Stimulated activated CD4-positive, alpha-beta T cell treated with anti-CD3 and anti-CD28 coated beads, Interleukin-12 subunit alpha, Interleukin-12 subunit beta, amount 100 ng/mL, for 48 hours (primary cell): ENCODE measurements at places on chromosomes 7 and 10.
A peak's percentile ranks its signal among the peaks of the same experiment; 100 is the strongest.

GRCh38 chr7:81399471-81399870 is 370.4 kb downstream of the HGF start:
- no peak for DNase-seq

- no peak for DNase-seq
These were observed 22.5 kb upstream of the EPHB6 start for GRCh38 chr7:142832417-142832816.

- no peak for DNase-seq
These were observed 622 bp downstream of the CPEB3 start for GRCh38 chr10:92290076-92290836.

GRCh38 chr7:84009782-84010181 is 184.8 kb downstream of the SEMA3A start:
- no peak for DNase-seq

- no peak for DNase-seq
These were observed 5.8 kb upstream of the LRRC4 start for GRCh38 chr7:128037081-128037480.

DNA sequence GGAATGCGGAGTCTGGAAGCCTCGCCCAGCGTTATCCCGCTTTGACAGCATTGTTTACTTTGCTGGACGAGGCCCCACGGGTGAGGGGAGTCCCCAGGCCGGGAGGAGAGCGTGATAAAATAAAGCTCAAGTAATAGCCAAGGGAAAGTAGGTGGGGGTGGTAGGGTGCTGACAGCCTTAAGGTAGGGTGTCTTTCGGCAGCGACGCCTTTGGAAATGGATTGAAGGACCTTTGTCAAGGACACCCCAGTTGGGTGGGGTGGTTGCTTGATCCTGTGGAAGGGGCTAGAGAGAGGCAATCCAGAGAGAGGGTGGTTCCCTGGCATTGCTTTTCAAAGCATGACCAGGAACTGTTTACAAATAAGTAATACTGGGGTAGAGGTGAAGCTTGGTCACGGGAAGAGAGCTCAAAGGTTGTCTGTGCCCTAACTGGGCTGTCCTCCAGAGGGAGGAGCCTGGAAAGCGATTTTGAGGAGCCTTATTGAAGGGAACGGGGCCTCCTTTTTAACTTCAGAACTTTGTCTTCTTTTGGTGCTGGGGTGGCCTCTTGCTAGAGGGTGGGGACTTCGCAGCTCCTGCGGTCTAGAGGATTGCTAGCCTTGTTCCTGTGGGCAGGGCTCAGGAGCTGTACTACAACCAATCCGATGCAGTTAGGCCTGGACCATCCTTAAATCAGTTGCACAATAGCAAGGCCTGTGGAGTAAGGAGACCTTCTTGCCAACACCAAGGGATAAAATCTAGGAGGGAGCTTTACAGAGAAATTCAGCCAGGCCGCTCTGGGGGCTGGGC is 1.3 kb downstream of the EIF4EBP2 start:
- DNase-seq = peak; percentile 6

- DNase-seq = no peak
These were observed 6.6 kb downstream of the MRPL43 start for GRCh38 chr10:100980711-100981110.

GRCh38 chr10:42630537-42631134 is 7.7 kb downstream of the ZNF33B start:
- DNase-seq = no peak

DNA sequence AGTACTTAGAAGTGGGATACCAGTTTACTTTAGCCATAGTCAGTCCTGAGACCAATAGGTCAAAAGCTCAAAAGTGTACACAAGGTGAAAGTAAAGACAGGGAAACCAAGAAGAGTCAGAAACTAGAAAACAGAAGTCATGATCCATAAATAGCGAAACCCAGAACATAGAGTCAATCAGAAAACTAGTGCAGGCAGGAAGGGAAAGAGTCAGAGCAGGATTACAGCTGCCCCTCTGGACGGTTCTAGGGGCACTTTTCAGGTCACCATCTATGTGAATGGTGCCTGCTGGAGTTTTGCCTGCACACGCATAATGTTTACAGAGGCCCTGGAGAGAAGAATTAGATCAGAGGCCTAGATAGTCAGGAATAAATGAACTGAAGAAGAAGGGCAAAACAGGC is 22.4 kb upstream of the DMTF1 start:
- no peak for DNase-seq

GRCh38 chr7:79531905-79532664 is 78.6 kb upstream of the MAGI2 start:
- DNase-seq = no peak

GRCh38 chr7:1103789-1104515 is 16.0 kb downstream of the GPER1 start:
- DNase-seq = no peak

DNA sequence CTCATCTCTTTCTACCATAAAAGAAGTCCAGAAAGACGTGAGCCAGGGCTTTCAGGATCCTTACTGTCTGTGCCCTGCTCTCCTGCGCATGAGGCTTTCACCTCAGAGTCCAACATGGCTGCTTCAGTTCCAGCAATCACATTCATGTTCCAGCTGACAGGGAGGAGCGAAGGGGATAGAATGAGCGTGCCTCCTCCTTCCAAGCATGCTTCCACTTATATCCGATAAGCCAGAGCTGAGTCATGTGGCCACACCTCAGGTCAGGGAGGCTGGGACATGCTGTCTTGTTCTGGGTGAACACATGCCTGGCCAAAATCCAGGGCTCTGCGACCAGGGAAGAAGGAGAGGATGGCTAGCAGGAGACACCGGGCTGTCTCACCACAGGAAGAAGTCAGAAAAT is 248.2 kb downstream of the SKAP2 start:
- DNase-seq = no peak

DNA sequence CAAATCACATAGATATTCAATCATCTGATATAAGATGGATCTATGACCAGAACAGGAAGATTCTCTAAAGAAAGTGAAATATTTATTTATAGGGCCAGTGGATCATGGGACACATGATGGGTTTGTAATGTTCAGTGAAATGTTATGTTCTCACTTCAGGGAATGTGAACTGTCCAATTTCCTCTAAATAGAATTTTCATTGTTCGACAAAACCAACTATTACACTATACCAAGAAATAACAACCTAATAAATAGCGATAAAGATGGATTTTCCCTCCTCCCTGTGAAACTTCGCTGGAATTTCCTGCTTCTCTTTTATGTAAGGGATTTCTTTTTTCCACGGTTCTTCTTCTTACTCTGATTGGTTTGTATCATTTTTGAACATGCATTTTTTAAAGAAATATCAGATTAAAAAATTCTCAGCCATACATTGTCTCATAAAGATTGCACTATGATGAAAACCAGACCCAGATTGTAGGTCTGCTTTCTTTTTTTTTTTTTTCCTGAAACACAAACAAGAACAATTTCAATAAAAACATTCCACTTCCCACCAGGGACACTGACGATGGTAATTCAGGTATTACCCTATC is 139.8 kb upstream of the ZEB1 start:
- no peak for DNase-seq

- DNase-seq = no peak
These were observed 5.1 kb upstream of the CDHR3 start for GRCh38 chr7:105958012-105958411.

- peak; percentile 20 for DNase-seq
These were observed 38.4 kb downstream of the PTPRE start for GRCh38 chr10:127945341-127945758.

- no peak for DNase-seq
These were observed 319.6 kb upstream of the ZMIZ1 start for GRCh38 chr10:78749200-78749599.
